Endothelial cell (in vitro differentiated cells): ENCODE measurements at places on chromosomes 5 and 9.

DNA sequence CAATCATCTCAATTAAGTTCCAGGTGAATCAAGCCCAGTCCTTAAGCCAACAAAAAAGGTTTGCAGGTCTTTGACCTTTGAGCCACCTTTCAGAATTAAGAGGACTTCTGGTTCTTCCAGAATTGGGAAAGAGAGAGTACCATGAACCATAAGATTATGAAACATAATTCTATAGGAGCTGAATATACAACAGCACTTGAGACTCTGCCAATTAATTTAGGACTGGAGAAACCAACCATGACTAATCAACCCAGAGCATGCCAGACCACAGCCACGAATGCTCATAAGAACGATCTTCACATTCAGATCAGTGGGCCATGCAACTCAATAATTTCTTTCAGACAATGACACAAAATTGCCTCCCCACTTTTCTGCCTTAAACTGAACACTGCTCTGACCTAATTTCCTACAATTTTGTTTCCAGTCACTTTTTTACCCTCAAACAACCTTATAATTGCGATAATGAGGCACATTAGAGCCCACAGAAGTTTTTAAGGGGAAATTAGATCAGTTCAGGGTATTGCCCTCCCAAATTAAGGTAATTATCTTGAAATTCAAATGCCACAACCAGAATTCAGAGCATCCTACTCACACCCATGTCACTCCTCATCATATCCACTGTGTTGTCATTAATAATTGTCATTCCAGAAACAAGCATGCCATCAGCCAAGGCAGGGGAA lies 213.4 kb downstream of the ATPSCKMT start:
- no peak overlapping the region for H3K27ac ChIP-seq
- H3K27me3 ChIP-seq = peaks cover 1% of the 10 kb centered on the region
- no peaks in the 10 kb centered on the region for H3K36me3 ChIP-seq
- no peaks in the 10 kb centered on the region for H3K4me1 ChIP-seq

GRCh38 chr5:6246820-6247437 lies 131.4 kb downstream of the MED10 start:
- no peaks in the 10 kb centered on the region for H3K4me1 ChIP-seq
- H3K4me3 ChIP-seq = no peak overlapping the region
- H3K27me3 ChIP-seq = no peaks in the 10 kb centered on the region
- H3K36me3 ChIP-seq = no peaks in the 10 kb centered on the region

DNA sequence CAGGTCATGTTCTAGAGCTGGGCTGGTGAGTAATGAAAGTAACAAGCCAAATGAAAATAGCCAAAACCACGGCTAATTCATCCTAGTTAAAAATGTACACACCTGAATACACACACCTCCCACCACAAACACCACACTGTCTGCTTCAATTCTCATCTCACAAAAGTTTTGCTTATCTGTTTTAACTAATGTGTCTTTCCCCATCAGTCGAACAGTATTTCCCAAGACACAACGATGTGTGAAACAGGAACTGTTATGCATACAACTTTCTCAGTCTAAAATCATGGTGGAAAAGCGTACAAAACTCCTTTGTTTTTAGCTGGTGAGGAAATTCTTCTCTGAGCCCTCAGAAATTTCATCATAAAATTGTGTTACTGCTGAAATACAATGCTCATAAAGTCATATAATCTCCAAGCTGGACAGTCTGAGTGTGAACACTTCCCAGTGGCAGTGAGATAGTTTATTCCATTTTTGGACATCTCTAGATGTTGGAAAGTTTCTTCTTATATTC lies 242.4 kb downstream of the EFNA5 start:
- no peak overlapping the region for H3K4me3 ChIP-seq
- no peaks in the 10 kb centered on the region for H3K27me3 ChIP-seq
- no peak overlapping the region for H3K27ac ChIP-seq
- H3K4me1 ChIP-seq = no peaks in the 10 kb centered on the region

DNA sequence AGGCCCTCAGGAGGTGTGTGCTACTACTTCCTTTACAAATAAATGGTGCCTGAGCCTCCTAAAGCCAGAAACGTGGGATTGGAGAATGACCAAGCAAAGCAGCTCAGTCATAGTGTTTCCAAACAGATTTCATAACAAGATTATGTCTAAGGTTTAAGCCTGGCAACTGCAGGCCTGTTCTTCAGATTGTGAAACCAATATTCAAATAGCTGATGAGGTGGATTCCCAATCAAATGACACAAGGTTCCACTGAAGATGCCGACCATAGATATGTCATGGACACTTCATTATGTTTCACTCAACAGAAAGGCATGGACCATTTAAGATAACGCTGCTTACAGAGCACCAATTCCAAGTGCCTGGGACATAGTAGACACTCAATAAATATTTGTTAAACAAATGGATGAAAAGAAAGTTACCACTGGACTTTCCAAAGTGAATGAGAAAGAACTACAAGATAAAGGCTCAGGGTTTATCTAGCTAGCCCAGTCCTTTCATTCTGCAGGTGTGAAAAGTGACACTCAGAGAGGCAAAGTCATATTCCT lies 189.5 kb downstream of the ACTL7B start:
- DNase-seq = no peak
- H3K4me3 ChIP-seq = no peak overlapping the region

- peak overlapping the region; percentile 72 for H3K27ac ChIP-seq
- H3K36me3 ChIP-seq = peaks cover 9% of the 10 kb centered on the region
- H3K27me3 ChIP-seq = peaks cover 15% of the 10 kb centered on the region
These were observed 25.4 kb downstream of the IRF1 start for GRCh38 chr5:132465059-132465707.

- H3K36me3 ChIP-seq = peaks cover 6% of the 10 kb centered on the region
- H3K4me1 ChIP-seq = peaks cover 23% of the 10 kb centered on the region
- peak overlapping the region; percentile 92 for H3K27ac ChIP-seq
- DNase-seq = no peak
- no peaks in the 10 kb centered on the region for H3K27me3 ChIP-seq
These were observed 64.9 kb downstream of the MARCHF3 start for GRCh38 chr5:126965487-126965886.

DNA sequence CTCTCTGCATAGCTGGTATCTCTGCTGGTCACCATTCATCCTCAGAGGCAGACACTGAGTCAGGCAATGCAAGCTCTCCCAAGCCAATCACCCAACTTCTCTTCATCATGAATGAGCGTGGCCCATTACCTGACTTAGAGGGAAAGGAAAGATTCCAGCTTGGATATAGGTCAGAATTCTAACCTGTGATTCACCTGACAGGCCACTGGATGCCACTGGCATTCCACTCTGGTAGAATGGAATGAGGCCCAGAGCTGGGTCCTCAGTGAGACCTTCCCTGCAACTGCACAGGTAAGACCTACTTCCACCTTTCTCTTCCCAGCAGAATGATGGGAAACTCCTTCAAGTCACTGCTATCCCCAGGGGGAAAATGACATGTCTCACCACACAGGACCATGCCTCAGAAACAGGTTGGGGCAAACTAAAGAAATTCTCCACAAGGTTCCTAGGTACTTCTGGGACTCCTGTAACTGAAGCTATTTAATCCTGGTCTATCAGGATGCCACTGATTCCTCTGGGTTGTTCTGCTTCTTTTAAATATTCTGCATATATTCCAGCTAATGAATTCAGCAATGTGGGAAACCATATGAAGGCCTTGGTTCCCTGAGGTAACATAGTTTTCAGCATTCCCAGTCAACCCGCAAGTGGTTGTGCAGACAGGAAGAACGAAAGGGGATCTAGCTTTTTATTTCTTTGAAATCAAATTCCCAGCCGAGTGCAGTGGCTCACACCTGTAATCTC lies 62.0 kb downstream of the SUSD1 start:
- DNase-seq = no peak
- no peak overlapping the region for H3K27ac ChIP-seq
- H3K36me3 ChIP-seq = no peaks in the 10 kb centered on the region
- peaks cover 1% of the 10 kb centered on the region for H3K27me3 ChIP-seq

GRCh38 chr5:28810751-28811136 lies 1772.4 kb upstream of the CDH9 start:
- H3K27ac ChIP-seq = no peak overlapping the region
- no peaks in the 10 kb centered on the region for H3K4me1 ChIP-seq

DNA sequence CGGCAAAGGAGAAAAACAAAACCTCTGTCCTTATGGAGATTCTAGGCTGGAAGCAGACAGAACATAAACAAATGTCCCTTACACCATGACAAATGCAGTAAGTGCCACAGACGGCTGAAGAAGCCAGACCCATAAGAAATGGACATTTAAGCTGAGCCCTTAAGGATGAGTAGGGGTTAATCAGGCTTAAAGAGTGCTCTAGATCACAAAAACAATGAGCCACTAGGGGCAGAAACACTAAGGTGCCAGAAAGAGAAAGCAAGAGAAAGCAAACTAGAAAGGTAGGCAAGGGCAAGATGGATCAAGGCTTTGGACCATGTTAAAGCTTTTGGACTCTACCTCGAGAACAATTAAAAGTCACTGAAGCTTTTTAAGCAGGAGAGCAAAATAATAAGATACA lies 326.9 kb upstream of the WWC1 start:
- no peaks in the 10 kb centered on the region for H3K4me1 ChIP-seq
- peaks cover 2% of the 10 kb centered on the region for H3K27me3 ChIP-seq
- no peaks in the 10 kb centered on the region for H3K36me3 ChIP-seq
- no peak for DNase-seq
- no peak overlapping the region for H3K27ac ChIP-seq
- no peak overlapping the region for H3K4me3 ChIP-seq

DNA sequence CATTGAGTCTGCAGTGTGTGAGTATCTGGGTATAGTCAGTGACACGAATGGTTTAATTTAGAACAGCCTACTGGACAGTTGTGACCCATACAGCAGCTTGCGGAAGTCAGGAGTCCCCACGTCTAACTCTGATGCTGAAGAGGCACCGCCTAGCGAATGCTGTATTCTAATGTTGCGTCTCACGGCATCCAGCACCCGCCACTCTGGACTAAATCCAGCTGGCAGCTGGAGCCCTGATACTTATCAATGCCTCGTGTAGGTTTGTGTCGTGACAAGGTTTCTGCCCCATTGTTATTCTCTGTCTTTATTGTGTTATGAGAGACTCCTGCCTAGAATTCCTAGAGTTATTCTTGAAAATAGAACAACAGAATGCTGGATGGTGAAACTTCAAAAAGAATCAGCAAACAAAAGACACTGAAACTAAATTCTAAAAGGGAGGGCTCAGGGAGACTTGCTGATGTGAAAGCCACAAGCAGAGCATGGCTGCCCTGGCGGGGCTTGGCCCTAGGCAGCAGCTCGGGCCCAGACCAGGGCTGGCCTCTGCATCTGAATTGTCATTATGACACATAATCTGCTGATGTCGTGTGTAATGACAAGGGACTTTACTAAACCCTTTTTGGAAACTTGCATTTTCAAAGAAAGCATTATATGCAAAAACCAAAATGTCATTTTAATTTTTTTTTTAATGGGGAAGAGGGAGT lies 123.5 kb upstream of the ICE1 start:
- DNase-seq = no peak
- H3K36me3 ChIP-seq = peaks cover 24% of the 10 kb centered on the region
- peaks cover 13% of the 10 kb centered on the region for H3K27me3 ChIP-seq

- DNase-seq = no peak
- no peaks in the 10 kb centered on the region for H3K36me3 ChIP-seq
- peaks cover 10% of the 10 kb centered on the region for H3K27me3 ChIP-seq
- H3K4me1 ChIP-seq = peaks cover 4% of the 10 kb centered on the region
- H3K4me3 ChIP-seq = no peak overlapping the region
These were observed 54.8 kb upstream of the NKD2 start for GRCh38 chr5:953535-954449.

GRCh38 chr9:112810696-112811490 lies 60.3 kb downstream of the SNX30 start:
- no peak overlapping the region for H3K27ac ChIP-seq
- H3K4me3 ChIP-seq = no peak overlapping the region
- no peak for DNase-seq
- H3K36me3 ChIP-seq = no peaks in the 10 kb centered on the region

DNA sequence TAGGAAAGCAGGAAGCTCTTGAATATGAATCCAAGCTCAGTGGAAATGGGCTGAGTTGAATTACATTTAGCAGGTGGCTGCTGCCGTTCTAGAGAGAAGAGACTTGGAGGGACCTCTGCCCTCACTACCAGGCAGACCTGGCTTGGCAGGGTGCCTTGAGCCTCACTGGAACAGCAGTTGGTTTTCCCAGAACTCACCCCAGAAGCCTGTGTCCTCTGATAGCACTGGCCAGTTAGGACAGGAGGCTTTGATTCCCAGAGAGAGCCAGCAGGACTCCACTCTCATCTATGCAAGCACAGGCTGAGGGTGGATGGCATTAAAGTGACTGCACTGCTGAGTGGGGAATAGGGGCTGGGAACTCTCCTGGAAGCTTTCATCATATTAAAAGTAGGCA lies 54.8 kb downstream of the PWWP2A start:
- H3K27me3 ChIP-seq = peaks cover 5% of the 10 kb centered on the region
- H3K4me3 ChIP-seq = no peak overlapping the region
- H3K27ac ChIP-seq = no peak overlapping the region
- H3K36me3 ChIP-seq = peaks cover 18% of the 10 kb centered on the region
- no peak for DNase-seq

- no peak overlapping the region for H3K27ac ChIP-seq
- peaks cover 1% of the 10 kb centered on the region for H3K27me3 ChIP-seq
- no peaks in the 10 kb centered on the region for H3K36me3 ChIP-seq
- H3K4me3 ChIP-seq = no peak overlapping the region
- H3K4me1 ChIP-seq = no peaks in the 10 kb centered on the region
These were observed 7.1 kb upstream of the CD180 start for GRCh38 chr5:67203701-67204074.

GRCh38 chr5:141692919-141693725 lies 11.1 kb upstream of the ARAP3 start:
- no peak for DNase-seq
- peaks cover 40% of the 10 kb centered on the region for H3K4me1 ChIP-seq
- no peaks in the 10 kb centered on the region for H3K36me3 ChIP-seq
- peaks cover 5% of the 10 kb centered on the region for H3K27me3 ChIP-seq
- H3K4me3 ChIP-seq = no peak overlapping the region

- no peaks in the 10 kb centered on the region for H3K4me1 ChIP-seq
- peak overlapping the region; percentile 73 for H3K4me3 ChIP-seq
- H3K27ac ChIP-seq = peak overlapping the region; percentile 62
These were observed 50.7 kb upstream of the SLC30A5 start for GRCh38 chr5:69042915-69043654.

- H3K36me3 ChIP-seq = peaks cover 42% of the 10 kb centered on the region
- H3K27me3 ChIP-seq = peaks cover 2% of the 10 kb centered on the region
- H3K4me3 ChIP-seq = no peak overlapping the region
These were observed 29.6 kb downstream of the RC3H2 start for GRCh38 chr9:122875523-122875922.

DNA sequence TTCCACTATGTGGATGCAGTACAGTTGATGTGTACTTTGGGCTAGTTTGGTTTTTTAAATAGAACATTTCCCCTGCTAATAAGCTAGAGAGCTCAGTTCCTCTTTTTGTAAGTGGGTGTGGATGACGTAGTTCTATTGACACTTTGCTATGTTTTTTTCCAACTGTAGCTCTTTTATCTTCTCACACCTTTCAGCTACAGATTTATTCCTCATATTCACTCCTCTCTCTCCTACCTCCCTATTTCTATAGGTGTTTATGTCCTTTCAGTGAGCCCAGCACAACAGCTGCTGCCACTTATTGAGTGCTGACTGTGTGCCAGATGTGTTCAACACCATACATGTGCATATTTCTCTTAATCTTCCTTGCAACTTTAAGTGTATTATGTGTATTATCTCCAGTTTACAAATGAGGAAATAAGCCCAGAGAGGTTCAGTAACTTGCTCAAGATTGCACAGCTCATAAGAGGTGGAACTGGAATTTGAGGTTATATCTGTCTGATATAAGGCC lies 215.7 kb downstream of the SEMA6A start:
- H3K4me1 ChIP-seq = peaks cover 34% of the 10 kb centered on the region
- peaks cover 8% of the 10 kb centered on the region for H3K27me3 ChIP-seq
- H3K4me3 ChIP-seq = no peak overlapping the region
- no peak for DNase-seq
- no peak overlapping the region for H3K27ac ChIP-seq
- H3K36me3 ChIP-seq = peaks cover 20% of the 10 kb centered on the region
